ENCODE measurements at places on chromosomes 5 and 9.

DNA sequence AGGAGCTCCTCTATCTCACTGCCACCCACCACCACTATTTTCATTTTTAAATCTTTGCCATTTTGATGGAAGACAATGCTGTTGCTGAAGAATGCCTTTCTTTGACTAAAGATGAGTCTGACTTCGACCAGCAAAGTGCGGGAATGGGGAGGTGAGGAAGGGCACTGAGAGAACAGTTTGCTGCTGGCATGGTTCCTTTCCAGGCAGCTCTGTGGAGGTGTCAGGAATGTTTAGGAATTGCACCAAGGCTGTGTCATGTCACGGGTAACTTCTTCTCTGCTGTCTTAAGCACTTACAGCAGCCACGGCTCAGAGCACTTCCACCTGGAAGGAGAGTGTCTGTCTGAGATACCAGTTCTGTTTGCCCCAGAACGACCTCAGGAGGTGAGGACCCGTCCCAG is 41.4 kb upstream of the SHB start:
- no peak for DNase-seq

GRCh38 chr5:148765061-148765460 is 61.4 kb upstream of the ADRB2 start:
- DNase-seq: no peak

- DNase-seq: no peak
Measured at GRCh38 chr9:20898885-20899554, 132.4 kb downstream of the HACD4 start.

- no peak for DNase-seq
Measured at GRCh38 chr5:59538750-59539121, 354.8 kb downstream of the PDE4D start.

GRCh38 chr5:60687927-60688720 is 11.8 kb downstream of the DEPDC1B start:
- DNase-seq: no peak

DNA sequence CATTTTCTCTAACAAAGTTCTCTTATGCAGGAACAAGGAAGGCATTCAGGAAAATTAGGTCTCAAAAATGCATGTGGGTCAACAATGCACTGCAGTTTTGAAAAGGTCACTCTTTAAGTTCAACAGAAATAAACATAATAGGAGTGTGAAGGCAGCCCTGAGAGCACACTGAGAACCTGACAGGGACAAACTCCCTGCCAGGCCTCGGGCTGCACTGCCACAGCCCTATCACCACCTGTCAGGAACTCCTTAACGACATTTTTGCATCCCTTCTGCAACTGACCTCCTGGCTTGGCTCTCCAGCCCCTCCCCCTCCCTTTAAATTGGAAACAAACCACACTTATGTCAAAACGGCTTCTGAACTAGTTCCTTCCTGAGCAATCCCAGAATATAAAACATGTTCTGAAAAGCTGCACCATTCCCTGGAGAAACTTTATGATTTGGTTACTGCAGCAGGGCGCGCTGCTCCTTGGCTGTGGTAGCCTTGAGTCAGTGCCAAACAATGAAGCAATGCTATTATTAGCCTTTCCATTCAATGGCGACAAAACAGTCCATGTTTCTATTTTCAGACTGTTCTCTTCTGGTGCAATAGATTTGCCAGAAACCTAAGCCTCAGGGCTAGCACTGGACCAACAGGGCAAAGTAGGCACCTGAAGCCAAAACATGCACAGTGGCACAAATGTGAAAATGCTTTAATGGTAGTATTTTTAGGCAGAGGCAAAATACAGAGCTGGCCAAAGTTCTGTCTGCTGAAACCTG is 160.1 kb upstream of the ZNF608 start:
- DNase-seq: no peak

DNA sequence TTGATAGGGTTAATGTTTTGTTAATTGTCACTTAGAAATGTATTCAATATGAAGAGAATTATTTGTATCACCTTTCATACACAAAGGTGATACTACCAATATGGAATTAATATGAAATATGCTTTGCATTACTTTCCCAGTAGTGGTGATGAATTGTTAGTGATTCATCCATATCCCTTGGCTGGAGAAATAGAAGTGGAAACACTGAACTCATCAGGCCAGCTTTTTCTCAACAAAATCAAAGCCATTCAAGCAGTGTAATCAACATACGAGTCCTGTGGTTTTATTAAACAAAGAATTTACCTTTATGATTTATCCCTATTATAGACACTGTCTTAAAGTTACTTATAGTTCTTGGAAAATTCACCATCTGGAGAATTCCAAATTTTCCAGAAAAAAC is 264.0 kb upstream of the MEF2C start:
- no peak for DNase-seq

- no peak for DNase-seq
Measured at GRCh38 chr5:89662499-89662898, 747.1 kb downstream of the CETN3 start.

GRCh38 chr5:178683783-178684182 is 46.7 kb downstream of the ZNF354A start:
- no peak for DNase-seq

- no peak for DNase-seq
Measured at GRCh38 chr5:106522296-106522695, 1148.4 kb downstream of the EFNA5 start.

- no peak for DNase-seq
Measured at GRCh38 chr9:86594724-86595123, 240.5 kb upstream of the TUT7 start.

- DNase-seq: peak; percentile 84
Measured at GRCh38 chr5:148965511-148966265, 97.2 kb downstream of the SH3TC2 start.

DNA sequence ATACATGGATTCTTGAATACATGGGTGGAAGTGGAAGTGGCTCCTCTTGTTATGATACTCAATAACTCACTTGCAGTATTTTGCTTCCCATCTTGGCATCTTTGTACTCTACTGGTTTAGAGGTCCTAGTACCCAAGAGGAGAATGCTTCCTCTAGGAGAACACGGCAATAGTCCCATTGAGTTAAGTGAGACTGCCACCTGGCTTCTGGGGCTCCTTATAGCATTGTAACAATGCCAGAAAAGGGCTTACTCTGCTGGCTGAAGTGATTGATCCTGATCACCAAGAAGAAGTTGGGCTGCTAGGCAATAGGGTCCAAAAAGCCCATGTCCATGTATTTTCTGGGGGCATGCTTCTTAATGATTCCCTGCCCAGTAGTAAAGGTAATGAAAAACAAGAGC is 627.6 kb upstream of the SGCD start:
- no peak for DNase-seq

GRCh38 chr5:151570058-151570457 is 21.1 kb downstream of the FAT2 start:
- no peak for DNase-seq

DNA sequence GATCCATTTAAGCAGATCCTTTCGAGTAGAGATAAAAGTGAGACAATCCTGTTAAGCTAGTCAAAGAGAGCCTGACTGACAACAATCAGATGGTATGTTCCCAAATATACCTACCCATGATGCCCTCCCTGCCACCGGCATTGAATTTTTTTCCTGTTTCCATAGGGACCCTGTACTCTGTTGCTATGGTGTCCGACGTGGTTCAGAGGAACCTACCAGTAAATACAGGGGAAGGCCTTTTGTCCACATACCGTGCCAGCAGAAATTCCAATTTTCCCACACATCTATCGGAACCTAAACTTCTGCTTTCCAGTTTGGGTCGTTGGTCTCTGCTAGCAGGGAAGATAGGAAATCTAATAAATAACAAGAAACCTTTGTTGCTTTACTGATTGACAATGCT is 64.7 kb downstream of the MEGF10 start:
- no peak for DNase-seq

GRCh38 chr9:82957529-82958379 is 105.2 kb downstream of the RASEF start:
- no peak for DNase-seq

GRCh38 chr5:172266071-172266675 is 17.4 kb downstream of the UBTD2 start:
- no peak for DNase-seq

DNA sequence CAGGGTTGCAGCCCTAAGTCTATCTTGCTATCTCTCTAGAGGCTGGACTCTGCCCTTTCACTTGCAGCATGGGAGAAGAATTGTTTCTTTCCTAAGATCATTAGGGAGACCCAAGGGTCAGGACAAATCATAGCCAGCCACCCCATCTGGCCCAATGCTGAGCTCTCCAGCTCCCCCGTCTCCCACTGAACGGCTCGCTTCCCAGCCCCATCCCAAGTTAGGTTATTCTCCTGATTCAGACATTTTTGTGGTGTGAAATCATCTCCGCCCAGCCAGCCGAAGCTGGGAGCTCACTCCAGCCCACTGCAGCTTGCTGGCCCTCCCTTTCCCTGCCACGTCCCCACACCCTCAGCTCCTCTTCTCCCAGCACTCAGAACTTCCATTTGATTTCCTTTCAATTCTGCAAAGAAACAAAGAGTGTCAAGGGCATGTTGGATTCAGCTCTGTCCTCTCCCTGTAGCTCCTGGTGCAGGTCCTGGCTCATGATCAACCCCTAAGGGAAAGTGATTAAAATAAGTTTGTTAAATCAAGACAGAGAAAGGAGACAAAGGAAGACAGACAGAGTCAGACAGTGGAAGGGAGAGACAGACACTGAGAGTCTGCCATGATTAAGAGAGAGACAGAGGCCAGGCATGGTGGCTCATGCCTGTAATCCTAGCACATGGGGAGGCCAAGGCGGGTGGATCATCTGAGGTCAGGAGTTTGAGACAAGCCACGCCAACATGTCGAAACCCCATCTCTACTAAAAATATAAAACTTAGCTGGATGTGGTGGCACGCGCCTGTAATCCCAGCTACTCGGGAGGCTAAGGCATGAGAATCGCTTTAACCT is 12.6 kb upstream of the SPARC start:
- peak; percentile 84 for DNase-seq

- DNase-seq: no peak
Measured at GRCh38 chr5:153742060-153742459, 251.6 kb downstream of the GRIA1 start.

GRCh38 chr9:133534346-133535291 is at the start of gene ADAMTSL2:
Gene ADAMTSL2, plus strand, starts transcription at chr9:133534704. Its CDS starts 2,009 bp downstream, at chr9:133536713.
- peak; percentile 85 for DNase-seq

GRCh38 chr5:133227082-133227481 is 175.3 kb downstream of the HSPA4 start:
- DNase-seq: no peak

DNA sequence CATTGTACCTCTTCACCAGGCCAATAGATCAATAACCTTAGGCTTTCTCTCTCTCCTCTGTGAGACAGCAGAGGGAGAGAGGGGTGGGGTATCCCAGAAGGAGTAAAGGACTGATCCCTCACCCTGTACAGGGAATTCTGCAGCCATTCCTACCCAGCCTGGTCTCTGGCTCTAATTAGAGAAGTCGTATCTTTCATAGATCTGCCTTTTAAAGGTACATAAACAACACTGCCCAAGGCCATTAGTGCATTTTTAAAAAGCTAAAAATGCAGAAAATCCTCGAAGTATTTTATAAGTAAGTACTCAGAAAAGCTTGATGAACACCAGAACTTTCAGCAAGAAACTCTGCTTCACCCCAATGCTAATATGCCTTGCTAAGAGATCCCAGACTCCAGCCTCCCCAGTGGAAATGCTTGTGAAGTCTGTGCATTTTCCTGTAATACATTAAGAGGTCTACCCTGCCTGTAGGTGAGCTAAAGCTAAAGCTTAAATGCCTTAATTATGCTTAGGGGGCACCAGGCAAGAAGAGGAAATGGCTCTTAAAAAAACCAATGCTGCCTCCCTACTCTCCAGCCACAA is 200.0 kb upstream of the ANKRD55 start:
- DNase-seq: no peak

DNA sequence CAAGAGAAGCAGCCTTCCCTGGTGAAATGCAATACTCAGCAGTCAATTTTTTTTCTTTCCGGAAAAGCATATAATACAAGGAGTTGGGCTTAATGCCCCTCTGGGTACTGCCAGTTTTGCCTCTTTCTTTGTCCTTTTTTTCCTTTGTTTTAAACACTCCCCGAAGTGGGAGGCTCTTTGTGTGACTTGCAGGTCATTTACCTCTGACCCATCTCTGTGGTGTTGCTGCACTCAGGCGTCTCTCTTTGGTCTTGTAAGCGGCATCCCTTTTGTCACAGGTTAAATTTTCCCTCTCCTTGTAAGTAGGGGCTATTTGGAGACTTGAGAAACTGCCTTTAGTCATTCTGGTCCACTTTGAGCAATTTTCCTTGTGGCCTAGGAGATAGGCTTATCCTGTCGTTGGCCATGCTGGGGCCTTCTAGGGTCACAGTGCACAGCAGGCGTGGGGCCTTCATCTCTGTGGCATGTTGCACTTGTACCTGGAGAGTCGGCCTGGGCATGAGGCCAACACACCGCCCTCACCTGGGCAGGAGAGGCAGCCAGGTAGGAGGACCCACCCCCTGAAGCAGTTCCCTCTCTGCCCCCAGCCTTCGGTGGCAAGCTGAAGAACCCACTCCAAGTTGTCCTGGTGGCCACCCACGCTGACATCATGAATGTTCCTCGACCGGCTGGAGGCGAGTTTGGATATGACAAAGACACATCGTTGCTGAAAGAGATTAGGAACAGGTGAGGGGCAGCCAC is 27.7 kb upstream of the CTSL start:
- no peak for DNase-seq

- no peak for DNase-seq
Measured at GRCh38 chr5:71719063-71719964, at the start of gene CARTPT. Gene CARTPT, plus strand, starts transcription at chr5:71719275. Its CDS starts 19 bp downstream, at chr5:71719294.

DNA sequence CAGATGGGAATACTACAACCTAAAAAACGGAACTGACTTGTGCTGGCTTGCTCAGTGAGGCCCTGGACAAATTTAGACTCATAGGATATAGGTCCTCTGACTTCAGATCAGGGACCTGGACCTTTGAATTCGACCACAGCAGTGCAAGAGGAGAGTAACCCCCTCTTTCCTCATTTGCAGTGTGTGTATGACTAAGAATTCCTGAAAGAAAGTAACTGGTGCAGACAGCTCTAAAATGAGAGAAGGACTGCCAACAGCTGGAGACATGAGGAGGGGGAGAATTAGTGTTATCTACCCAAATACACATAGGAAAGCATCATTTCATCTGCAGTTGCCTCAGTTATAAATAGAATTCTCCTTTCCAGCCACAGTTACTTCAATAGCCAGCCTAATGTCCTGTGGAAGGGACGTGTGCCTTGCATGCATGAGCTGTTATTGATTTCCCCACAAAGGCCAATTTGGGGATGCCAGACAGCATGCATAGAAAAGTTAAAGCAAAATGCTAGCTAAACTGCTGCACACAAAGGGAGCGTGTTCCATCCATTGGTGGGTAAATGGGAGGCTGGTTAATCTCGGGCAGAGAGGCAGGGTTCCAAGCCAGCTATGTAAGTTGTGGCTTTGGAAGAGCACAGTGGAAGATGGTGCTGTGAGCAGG is 442.7 kb downstream of the CDK5RAP2 start:
- DNase-seq: no peak

- DNase-seq: no peak
Measured at GRCh38 chr9:112582371-112583262, 96.0 kb downstream of the KIAA1958 start.

GRCh38 chr5:2895196-2895595 is 143.7 kb upstream of the IRX2 start:
- no peak for DNase-seq
